ENCODE measurements at places on chromosomes 7 and 10. TPM values are rescaled to one million over a fixed set of nuclear protein-coding genes. Genes with fewer than 3 reads are reported as not detected.

- no peak for DNase-seq
These were observed 196.5 kb downstream of the PHF14 start for GRCh38 chr7:11170175-11170574.

- no peak for DNase-seq
These were observed 226.0 kb downstream of the PRPF18 start for GRCh38 chr10:13812804-13813203.

GRCh38 chr7:123120286-123120685 lies 79.5 kb downstream of the SLC13A1 start:
- DNase-seq, result no peak

DNA sequence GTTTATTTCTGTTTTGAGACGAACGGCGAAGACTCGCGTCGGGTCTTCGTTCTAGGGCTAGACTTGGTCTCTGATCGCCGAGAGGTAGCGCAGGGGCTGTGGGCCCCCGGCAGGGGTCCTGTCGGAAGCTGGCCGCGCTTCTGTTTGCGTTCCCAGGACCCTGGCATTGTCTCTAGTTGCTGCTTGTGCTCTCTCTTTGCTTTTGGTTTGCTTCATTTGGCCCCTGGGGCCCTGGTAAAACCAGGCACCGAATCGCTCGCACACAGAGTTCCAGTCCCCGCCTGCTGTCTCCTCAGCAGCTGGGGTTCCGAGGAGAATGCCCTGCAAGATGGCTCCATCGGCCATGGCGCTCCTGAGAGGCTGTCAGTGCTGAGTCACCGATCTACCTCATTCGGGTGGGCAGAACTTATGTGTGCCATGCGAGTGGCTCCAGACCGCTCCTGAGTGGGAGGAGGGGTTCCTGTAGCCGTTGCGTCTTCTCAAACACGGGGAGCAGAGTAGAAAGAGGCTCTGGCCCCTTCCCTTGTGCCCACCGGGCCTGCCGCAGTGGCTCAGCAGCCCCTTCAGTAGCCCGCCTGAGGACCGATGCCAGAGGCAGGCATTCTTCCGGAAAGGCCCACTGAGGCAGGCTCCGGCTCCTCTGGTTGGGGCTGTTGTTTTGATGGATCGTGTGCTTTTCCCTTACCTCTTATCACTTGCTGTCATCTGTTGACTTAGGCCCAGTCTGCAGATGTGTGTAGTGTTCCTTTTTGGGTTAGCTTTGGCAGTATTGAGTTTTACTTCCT lies 826 bp downstream of the CHPF2 start:
- DNase-seq, result peak; percentile 76

DNA sequence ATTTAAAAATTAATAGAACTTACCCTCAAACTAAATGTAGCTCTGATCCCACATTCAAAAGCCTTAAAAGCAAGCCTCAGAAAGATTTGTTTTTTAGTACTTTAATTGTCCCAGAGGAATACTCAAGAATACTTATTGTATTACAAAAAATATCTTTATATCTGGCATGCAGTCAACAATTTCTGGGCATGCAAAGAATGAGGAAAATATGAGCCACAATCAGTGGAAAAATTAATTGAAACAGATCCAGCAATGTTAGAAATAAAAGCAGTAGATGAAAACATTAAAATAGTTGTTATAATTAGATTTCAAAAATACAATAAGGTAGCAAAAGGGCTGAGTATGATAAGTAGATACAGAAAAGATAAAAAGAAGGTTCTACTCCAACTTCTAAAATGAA lies 154.7 kb downstream of the PON1 start:
- DNase-seq, result no peak

DNA sequence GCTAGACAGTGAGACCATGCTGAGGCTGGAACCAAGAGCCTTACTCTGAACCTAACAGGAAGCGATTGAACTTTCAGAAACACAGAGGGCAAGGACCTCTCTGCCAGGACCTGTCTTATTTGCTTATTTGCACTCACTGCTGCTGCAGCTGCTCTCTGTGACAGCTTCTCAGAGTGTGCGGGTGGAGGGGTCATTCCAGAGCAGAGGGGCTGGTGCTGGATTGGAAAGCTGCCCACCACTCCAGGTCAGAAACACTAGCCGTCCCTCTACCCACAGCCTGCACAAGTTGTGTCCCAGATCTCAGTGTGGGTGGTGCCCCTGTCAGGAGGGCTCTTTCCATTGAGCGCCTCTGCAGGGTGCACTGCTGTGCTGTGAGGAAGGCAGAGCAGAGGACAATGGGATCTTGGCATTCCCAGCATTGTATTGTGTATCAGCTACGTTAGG lies 126.2 kb downstream of the CCNY start:
- DNase-seq, result no peak

DNA sequence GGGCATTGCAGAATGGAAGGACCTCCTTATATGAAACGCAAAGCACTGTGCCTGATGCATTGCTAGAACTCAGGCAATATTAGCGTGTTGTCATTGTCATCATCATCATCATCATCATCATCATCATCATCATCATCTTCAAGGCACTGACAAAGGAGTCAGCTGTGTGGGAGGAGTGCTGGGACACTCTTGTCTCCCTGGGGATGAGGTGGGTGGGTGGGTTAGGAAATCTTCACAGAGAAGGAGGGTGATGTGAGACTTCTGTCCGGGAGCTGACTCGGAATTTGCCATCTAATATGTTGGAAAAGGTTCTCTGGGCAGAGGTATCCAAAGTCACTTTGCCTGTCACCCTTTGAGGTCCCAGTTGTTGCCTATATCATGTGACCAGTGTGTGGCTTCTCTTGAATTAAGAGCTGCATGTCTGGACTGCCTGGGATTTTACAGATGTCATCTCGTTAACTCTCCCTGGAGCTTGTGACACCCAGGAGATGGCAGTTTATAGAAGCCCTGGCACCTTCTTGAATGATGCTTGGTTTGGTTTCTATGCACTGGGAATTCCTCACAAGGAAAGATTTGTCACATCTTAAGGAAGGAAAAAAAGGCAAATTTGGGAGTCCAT lies 7.1 kb downstream of the HTRA1 start:
- no peak for DNase-seq

DNA sequence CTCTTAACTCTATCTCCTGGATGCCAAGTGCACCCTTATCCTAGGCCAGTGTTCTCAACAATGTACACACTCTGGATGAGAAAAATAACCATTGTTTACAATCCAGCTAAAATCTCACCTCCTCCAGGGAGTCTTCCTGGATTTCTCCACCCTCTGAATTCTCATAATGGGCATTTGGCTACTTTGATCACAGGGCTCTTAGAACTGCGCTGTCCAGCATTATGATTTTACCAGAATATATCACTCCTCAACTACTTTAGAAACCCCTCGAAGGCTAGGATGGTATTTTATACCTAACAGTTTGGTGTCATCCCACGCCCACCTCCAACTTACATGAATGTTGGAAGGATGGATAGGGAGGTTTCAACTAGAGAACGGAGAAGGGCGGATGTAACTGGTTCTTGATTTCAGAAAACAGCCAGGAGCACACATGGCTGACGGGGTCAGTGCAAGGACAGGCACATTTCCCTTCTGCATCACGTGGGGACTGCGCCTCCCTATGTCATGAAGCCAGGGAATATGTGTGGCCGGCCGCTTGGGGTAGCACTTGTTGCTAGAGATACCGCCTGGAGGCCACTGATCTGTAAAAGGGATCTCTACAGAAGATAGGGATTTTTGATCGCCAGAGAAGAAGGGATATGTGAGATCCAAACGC lies 1.2 kb upstream of the ATP6V0E2 start:
- peak; percentile 48 for DNase-seq

GRCh38 chr7:23026164-23026563 lies 12.2 kb upstream of the HYCC1 start:
- DNase-seq, result no peak

GRCh38 chr10:103750836-103751235 lies 104.5 kb downstream of the SH3PXD2A start:
- DNase-seq, result no peak

DNA sequence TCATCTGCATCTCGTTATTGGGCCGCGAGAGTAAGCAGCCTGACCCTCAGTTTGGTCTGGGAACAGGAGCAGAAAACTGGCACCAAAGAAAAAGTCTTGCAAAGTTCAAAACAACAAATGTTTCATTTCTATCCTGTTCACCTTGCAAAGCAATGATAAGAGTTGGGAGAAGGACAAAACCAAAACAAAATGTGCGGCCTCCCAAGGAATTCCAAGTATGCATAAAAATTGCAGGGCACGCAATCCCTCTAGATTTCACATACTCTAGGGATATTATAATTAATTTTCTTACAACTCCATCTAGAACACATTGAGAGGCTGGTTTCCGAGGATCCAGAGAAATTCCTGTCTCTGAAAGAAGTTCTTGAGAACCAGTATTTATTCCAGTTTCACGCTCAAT lies 20.1 kb downstream of the CHUK start:
- no peak for DNase-seq

DNA sequence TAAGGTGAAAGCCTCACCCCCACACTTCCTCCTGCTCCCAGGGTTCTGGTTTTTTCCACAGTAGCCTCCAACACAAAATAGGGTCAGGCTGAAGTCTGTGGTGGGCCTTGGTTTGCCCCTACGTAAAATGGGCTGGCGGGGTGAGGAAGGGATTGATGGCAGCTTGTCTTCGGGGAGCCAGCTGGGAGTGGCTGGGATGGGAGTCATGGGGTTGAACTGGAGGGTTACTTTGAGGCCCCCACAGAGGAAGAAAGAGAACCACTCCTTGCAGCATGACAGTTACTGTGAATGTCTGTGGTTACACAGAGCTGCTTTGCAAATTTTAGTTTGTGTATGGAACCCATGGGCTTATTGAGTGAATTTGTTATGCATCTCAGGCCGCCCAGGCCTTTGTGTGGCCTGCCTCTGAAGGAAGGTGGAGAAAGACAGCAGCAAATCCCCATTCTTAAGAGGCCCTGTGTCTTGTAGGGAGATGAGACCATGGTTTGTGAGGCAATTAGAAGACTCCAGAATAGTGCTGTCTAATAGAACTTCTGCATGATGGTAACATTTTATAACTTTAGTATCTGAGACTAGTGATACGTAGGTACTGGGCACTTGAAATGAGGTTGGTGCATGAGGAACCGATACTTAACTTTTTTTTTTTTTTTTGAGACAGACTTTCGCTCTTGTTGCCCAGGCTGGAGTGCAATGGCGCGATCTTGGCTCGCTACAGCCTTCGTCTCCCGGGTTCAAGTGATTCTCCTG lies 8.1 kb downstream of the TRIM8 start:
- DNase-seq, result no peak

DNA sequence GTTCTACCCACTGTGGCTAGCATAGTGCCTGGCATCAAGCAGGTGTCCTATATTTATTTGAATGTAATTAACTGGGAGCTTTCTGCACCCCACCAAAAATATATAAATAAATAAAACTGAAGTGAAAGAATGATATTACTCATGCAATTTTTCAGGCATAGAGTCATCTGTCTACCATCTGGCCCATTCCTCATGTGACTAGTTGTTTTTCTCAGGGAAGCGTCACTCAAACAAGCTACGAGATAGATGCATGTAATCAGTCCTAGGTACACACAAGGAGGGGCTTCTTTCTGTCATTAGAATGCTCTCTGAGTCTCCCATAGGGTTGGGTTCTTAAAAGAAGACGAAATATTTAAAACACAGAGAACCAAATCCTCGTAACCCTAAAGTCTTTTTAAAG lies 255.5 kb upstream of the KMT2E start:
- no peak for DNase-seq

- DNase-seq, result no peak
These were observed 57.1 kb upstream of the ANKRD1 start for GRCh38 chr10:90977855-90978486.

GRCh38 chr10:95122736-95123135 lies 53.4 kb upstream of the CYP2C8 start:
- DNase-seq, result no peak

- no peak for DNase-seq
These were observed 585.8 kb downstream of the DNAJB6 start for GRCh38 chr7:157922576-157922975.

GRCh38 chr10:97887399-97887798 lies 37.8 kb downstream of the GOLGA7B start:
- no peak for DNase-seq

Gene NRG3
- total RNA-seq, result not detected

Gene DNA2
- 25.8 TPM for total RNA-seq

Gene GATA3
- 7.6 TPM for total RNA-seq

Gene KLF14
- not detected for total RNA-seq

Gene CPA2
- not detected for total RNA-seq

Gene BAG3
- total RNA-seq, result 12.7 TPM

Gene SPDYE11
- not detected for total RNA-seq

Gene ANXA8L1
- not detected for total RNA-seq

Gene CPXM2
- total RNA-seq, result not detected

Gene FBXO24
- total RNA-seq, result 0.21 TPM

Gene CALHM1
- total RNA-seq, result not detected

All from natural killer cell treated with Interleukin-12 subunit alpha and Interleukin-12 subunit beta and Interleukin-15 and Interleukin-18, amount 100 ng/mL, for 72 hours (primary cell).